CD4-positive, alpha-beta T cell (primary cell): ENCODE measurements at places on chromosomes 1 and 21. TPM values are rescaled to one million over a fixed set of nuclear protein-coding genes. Genes with fewer than 3 reads are reported as not detected.
A peak's percentile ranks its signal among the peaks of the same experiment; 100 is the strongest.

- DNase-seq = peak; percentile 44
Measured at GRCh38 chr21:41369920-41370839, 8.4 kb downstream of the MX2 start.

DNA sequence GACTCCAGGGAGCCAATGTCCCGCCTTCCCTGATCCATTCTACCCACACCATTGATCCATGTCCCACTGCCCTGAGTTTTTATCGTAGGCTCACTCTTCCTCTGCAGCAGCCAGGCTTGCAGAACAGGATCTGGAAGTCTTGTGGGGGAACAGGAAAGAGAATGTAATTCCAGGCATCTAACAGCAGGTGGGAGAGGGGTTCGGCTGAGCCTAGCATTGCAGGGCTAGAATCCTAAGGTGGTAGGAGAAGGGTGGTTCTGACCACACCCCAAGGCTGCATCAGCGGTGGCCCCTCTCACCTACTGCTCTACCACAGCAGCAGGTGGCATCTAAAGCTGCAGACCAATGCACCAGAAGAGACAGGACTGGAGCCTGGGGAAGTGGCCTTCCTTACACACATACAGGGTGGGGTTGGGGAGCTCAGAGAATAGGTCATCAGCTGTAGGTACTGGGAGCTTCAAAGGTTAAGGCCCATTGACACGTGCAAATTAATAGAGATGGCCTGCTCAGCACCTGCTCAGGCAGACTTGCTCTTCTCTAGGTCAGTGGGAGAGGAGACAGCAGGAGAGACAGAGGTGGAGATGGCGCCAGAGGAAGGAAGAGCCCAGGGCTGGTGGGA is 20.5 kb downstream of the KNCN start:
- DNase-seq = no peak

- no peak for DNase-seq
Measured at GRCh38 chr1:82160036-82160435, 359.3 kb downstream of the ADGRL2 start.

DNA sequence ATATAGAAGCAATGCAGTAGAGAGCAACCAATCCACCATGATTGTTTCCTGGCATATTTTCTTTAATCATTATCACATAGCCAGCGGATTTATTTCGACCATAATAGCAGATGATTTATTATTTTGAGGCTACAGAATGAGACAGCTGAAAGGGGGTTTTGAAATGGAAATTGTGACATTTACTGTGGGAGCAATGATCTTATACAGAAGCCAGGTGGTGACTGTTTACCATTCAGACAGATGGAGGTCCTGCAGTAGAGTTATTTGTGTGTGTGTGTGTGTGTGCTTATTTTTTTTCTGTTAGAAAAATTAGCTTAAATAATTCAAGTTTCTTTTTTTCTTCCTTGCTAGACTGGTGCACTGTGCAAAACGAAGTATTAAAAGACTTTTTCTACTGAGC is 1784.5 kb downstream of the MRPL39 start:
- no peak for DNase-seq

DNA sequence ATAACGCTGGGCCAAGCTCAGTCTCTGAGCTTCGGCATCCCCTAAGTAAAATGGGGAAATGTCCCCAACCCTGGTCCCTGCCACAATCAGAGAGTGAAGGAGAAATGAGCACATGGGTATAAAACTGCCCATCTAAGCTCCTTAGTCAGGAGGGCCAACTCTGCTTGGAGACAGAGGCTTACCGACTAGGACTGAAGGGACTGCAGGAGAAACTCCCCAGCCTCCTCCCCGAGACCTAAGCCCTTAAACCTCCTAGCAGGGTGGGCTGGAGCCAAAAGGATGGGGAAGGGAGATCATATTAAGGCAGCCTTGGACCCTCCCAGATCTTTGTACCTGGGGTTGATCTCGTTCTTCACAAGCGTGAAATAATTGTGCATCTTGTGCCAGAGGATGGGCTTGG is 5.5 kb downstream of the ETNK2 start:
- no peak for DNase-seq

- DNase-seq = no peak
Measured at GRCh38 chr1:165629848-165630628, 996 bp upstream of the MGST3 start.

DNA sequence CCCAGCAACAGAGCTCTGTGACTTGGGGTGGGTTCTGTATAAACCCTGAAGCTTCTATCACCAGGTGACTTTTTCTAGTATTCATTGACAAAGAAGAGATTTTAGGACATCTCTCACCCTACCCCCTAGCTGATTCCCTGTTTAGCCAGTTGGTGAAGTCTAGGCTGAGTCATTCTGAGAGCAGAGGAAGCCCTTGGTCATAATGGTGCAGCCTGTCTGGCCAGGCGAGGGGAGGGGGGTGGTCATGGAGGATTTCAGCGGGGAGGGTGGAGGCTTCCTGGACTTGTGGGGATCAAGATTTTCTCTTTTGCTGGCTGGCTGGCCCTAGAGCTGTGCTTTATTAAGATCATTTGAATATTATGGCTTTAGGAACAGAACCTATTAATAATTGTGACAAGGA is 262.6 kb downstream of the CAMTA1 start:
- no peak for DNase-seq

- no peak for DNase-seq
Measured at GRCh38 chr1:59078070-59078800, 218.7 kb upstream of the FGGY start.

DNA sequence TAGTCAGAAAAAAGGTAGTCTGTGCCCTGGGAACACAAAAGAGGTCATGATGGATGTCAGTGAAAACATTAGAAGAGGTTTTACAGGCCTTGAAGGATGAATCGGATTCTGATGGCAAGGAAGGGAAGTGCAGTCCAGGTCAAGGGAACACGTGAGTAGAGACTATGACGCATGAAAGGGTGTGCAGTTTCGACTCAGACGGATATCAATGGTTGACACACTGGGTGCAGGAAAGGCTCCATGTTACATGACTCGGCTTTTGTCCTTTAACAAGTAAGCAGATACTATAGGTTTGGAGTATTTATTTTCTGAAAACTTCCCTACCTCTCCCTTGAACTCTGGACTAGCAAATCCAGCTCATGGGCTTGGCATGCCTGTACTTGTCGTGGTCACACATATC is 55.3 kb downstream of the SEC16B start:
- no peak for DNase-seq

DNA sequence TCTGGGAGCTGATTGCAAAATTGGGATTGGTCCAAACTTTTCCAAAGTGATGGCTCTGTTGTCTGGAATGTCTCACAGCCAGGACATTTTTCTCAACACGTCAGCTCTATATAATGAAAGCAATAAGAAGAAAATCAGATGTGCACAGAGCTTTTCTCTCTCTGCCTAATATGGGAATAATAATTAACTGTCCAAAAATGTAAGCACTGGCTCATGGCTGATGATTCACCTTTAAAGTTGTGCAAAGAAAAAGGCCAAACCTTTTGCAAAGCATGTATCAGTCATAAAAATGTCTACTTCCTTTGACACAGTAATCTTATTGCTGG is 30.4 kb downstream of the ZNF281 start:
- DNase-seq = no peak

- no peak for DNase-seq
Measured at GRCh38 chr1:118989878-118990378, 1.8 kb upstream of the TBX15 start.

GRCh38 chr1:243470502-243470901 is 214.7 kb downstream of the SDCCAG8 start:
- DNase-seq = no peak

DNA sequence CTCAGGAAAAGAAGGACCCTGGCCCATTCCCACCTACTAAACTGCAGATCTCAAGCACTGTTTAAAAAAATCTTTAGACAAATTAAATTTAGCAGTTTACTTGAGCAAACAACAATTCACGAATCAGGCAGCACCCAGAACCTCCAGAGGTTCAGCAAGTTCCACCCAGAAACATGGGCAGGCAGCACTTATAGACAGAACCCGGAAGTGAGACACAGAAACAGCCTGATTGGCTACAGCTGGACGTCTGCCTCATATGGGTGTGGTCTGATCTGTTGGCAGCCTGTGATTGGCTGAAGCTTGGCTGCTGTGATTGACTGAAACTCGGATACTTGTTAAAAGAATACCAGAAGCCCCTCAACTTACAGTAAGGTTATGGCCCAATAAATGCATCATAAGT is 34.7 kb upstream of the COL6A2 start:
- DNase-seq = no peak

DNA sequence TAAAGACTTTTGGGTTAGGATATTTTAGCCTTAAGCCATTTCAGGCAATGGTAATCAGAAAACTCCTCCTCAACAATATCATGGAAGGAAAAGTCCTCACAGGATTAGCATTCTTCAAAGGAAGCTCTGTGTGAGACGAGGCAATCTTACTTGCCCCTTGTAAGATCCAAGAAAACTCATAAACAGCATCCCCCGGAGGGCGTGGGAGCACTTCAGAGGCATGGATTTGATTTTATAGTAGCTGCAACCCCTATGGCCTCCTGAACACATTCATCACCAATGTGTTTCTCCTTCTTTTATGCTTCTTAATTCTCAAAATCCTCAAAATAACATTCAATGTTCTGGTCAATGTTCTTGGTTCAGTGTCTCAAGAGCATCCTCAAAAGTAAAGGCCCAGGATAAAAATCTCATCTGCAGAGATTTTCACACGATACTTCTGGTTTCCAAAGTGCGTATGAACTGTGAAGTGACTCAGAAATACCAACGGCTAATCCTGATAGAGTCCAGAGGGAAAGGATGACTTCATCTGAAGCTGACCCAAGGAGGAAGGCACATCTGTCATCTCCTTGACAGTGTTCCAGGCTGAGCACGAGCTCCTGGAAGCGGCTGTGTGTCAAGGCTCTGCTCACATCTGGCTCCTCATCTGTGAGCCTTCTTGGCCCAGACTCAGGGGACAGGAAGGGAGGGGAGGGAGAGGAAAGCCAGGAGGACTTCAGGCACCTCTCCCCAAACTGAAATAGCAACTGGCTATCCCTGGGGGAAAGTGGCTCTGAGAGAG is 49.3 kb upstream of the PSEN2 start:
- DNase-seq = no peak

GRCh38 chr1:90768098-90768497 is 51.0 kb upstream of the BARHL2 start:
- DNase-seq = no peak

- DNase-seq = peak; percentile 13
Measured at GRCh38 chr21:35400233-35400939, 351.3 kb upstream of the RUNX1 start.

DNA sequence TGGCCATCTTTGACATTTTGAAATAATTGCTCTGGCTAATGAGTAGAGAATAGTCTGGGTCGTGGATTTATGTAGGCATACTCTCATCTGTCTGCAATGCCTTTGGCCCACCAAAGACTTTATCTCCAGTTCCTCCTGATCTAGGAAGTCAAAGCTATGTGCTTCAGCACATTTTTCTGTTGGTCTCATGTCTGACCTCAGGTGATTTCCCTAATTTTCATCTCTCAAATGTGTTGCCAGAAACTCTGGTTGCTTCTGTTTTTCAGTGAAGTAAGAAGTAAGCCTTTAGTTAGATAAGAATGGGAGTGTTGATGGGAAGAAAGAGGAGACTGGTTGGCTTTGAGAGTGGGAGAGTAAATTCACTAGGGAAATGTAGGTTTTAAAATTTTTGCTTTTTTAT is 66.4 kb downstream of the GPR88 start:
- DNase-seq = no peak

DNA sequence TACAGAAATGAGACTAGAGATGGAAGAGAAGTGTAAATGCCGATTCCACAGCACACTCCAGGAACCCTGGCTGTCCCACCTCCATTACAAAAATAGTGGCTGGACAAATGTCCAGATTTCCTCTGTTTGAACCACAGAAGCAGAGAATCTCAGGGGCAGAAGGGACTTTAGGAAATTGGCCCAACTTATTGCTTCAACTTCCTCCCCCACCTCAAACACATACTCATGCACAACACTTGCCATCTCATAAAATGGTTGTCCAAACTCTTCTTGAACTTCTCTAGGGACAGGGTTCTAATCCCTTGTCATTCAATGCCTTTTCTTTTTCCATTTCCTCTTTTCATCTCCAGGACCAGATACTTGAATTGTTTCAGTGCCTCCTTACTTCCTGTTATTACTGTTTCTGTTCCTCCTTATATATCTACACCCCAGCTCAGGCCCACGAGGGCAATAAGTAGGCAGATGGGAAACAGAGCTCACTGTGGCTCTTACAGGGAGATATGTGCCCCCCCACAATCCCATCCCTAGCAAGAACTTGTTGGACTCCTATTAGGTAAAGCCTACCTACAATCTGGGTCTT is 8.5 kb upstream of the B4GALT3 start:
- DNase-seq = no peak

- DNase-seq = no peak
Measured at GRCh38 chr1:245878585-245878984, 628.5 kb downstream of the SMYD3 start.

- DNase-seq = peak; percentile 27
Measured at GRCh38 chr1:186849271-186849671, 20.5 kb downstream of the PLA2G4A start.

- DNase-seq = no peak
Measured at GRCh38 chr21:27681841-27682240, 715.0 kb upstream of the ADAMTS5 start.

DNA sequence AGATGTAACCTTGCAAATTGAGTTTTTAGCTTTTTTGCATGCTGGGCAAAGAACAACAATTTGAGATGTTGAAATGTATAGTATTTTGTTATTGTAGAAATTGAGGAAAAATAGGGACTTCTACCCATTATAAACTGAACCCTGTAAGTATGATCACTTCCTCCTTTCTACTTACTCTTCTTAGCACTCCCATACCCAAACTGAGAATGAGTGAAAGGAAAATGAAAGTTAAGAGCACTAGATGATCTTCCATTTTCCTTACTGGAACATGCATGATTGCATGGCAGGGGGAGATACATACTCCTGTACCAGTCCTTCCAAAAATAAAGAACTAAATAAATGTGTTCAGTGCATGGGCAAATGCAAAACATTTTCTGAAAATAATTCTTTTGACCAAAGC is 107.4 kb upstream of the KIAA1614 start:
- no peak for DNase-seq

DNA sequence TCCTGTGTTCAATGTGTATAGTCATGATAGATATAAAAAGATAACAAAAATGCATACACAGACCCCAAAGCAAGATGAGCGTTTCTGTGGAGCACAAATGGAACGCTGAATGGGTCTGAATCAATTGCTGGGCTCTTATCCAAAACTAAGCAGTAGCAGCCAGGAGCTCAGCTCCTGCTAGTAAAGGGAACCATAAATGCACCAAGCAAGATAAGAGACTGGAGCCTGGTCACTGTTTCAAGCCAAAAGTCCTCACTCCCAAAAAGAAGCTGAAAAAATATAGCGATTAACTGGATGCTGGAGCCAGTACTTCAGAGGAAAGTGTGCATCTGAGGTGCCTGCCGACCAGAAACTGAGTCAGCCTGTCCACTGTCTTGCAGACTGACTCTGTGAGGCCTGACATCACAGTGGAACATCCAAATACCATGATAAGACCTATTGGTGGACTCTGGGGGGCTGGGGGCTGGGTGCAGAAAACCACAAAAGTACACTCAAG is 68.9 kb downstream of the LRRC8C start:
- no peak for DNase-seq

- DNase-seq = no peak
Measured at GRCh38 chr1:86146566-86146965, 10.0 kb downstream of the COL24A1 start.

SFN gene
- 2.0 TPM for total RNA-seq

LPAR3 gene
- 0.25 TPM for total RNA-seq

FNDC5 gene
- not detected for total RNA-seq

C1orf116 gene
- total RNA-seq = 0.25 TPM

CLDN14 gene
- not detected for total RNA-seq

MAP3K21 gene
- total RNA-seq = 0.99 TPM

MYCBP gene
- total RNA-seq = 2.2 TPM

DPT gene
- total RNA-seq = not detected

PDZK1 gene
- not detected for total RNA-seq

ELF3 gene
- total RNA-seq = 2.0 TPM

FAM151A gene
- total RNA-seq = not detected

TTLL7 gene
- not detected for total RNA-seq

TESK2 gene
- total RNA-seq = 3.4 TPM
